ENCODE measurements at places on chromosomes 16 and 17.

GRCh38 chr17:49247944-49248343, 17.4 kb upstream of the PHOSPHO1 start:
- no peak for DNase-seq

- peak; percentile 13 for DNase-seq
Measured at GRCh38 chr16:67236563-67237395, 9.8 kb downstream of the TMEM208 start.

- DNase-seq = no peak
Measured at GRCh38 chr16:17327664-17328335, 143.0 kb downstream of the XYLT1 start.

DNA sequence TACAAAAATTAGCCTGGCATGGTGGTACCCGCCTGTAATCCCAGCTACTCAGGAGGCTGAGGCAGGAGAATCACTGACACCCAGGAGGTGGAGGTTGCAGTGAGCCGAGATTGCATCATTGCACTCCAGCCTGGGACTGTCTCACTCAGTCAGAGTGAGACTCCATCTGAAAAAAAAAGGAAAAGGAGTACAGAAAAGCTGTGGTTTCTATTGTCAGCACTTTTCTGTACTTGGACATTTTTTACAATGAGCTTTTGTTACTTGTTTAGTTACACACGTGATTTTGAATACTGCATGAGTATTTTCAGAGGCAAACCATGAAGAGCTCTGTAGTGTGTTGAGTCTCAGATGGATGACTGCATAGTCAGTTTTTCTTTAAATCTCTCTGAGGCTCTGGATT, 26.3 kb downstream of the ZC3H18 start:
- DNase-seq = no peak

GRCh38 chr16:10984509-10984908, 40.1 kb downstream of the CLEC16A start:
- no peak for DNase-seq

GRCh38 chr17:21372256-21372954, 3.8 kb upstream of the KCNJ12 start:
- no peak for DNase-seq

DNA sequence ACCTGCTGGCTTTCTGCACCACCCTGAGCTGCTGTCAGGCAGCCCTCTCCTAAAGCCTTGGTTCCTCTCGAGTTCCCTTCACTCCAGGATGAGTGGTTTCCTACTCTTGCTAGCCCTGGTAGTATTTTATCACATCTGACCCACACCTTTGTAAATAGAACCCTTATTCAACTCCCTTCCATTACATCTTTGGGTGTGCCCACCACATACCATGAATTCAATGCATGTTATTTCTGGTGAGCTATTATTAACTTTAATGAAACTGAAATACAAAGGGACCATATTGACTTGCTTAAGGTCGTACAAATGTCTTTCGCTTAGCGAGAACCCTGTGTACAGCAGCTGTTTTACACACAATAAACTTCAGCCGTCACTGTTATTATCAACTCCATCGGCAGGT, 521.3 kb downstream of the GRIN2A start:
- no peak for DNase-seq

GRCh38 chr16:23557779-23558702, 514 bp downstream of the UBFD1 start:
- no peak for DNase-seq

DNA sequence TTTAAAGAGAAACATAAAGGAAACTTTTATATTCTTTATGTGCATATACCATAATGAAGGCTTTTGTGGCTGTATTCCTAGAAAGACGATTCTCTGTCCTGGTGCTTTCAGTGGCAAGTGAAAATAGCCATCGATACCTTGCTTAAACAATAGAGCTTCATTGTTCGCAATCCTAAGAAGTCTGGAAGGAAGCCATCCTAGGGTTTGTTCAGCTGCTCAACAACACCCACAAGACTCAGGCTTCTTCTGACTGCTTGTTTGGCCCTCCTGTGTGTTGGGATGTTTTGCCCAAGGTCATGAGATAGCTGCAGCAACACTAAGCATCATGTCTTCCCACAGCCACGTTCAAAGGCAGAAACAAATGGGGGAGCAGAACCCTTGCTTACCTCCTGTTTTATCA, 36.1 kb upstream of the COX10 start:
- DNase-seq = no peak

- DNase-seq = no peak
Measured at GRCh38 chr16:54286090-54286365, 559 bp downstream of the IRX3 start.

DNA sequence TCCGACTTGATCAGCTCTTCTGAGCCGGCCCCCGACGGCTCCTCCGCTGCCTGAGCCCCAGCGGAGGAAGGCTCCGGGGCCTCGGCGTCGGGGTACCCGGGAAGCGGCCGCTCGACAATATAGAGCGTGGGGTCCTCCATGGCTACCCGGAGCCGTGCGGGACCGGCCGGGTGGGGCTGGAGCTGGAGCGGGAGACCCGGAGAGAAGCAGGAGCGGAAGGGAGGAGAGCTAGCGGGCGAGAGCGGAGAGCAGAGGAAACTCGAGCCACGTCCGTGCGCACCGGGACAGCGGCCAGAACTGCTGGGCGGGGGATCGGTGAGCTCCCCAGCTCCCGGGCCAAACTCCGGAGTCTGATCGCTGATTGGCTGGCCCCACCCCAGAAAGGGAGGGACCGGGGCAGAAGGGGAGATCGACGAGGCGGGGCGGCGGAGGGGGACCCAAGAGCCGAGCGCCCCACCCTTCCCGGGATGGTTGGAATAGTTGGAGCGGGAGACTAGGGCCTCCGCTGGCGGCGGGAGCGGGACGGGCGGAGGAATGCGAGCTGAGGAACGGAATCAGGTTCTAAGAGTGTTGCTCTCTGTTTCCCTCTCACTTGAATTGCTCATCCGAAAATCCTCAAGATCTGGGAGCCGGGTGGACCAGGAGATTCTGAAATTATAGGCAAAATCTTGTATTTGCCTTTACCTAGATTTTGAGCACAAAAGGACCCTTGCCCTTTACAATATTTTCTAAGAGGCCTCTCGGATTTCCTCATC, at the start of gene CAVIN1:
CAVIN1 (minus strand) TSS at position 299 of the 755 bp plus-strand sequence; CDS start at position 140, 159 bp downstream.
- no peak for DNase-seq

DNA sequence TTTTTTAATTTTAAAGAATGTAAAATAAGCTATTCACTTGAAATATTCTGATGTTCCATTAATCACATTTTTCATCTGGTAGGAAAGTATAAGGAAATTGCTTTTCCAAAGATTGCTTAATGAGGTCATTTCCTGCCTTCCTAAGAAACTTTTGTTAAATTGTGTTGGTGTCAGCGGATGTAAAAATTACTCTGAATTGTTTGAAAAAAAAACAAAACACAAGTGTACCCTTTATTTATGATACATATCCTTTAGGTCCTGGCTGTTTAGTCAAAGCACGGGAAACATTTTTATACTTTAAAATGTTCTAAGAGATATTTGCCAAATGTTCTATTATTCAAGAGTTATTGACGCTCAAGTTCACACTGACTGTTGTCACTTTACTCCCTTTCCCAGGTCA, 1357.4 kb upstream of the GOT2 start:
- no peak for DNase-seq

DNA sequence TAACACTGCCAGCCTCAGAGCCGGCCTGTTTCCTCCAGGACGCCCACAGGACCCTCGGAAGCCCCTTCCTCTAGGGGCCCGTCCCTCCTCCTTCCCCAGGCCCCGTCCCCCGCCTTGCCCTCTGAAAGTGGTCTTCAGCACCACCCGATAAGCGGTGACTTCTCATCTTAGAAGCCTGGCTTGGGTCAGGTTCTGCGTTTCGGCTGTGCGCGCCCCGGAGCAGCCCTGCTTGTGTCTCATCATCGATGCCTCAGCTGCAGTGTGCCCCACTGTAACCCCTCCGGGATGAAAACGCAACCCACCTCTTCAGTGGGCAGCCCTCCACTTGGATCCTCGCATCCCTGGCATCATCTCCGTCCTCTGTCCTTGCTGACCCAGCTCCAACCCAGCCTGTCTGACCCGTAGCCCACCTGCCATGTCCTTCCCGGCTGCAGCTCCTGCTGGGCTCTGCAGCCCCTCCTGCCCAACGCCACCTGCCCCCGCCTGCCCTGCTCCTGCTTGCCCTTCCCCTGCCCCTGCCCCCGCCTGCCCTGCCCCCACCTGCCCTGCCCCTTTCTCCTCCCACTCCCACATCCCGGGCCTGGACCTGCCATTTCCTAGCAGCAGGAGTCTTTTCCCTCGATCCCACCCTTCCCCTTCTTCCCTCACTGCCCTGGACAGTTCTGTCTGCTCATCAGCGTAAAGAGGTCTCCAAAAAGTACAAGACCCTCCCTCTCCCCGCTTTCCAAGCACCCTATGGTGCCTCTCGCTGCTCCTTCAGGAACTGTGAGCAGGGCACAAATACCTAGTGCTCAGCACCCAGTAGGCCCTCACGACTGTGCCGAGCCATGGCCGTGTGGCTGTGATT, 112.5 kb upstream of the CHMP6 start:
- DNase-seq = no peak

- no peak for DNase-seq
Measured at GRCh38 chr16:69143116-69143515, 10.7 kb downstream of the UTP4 start.

DNA sequence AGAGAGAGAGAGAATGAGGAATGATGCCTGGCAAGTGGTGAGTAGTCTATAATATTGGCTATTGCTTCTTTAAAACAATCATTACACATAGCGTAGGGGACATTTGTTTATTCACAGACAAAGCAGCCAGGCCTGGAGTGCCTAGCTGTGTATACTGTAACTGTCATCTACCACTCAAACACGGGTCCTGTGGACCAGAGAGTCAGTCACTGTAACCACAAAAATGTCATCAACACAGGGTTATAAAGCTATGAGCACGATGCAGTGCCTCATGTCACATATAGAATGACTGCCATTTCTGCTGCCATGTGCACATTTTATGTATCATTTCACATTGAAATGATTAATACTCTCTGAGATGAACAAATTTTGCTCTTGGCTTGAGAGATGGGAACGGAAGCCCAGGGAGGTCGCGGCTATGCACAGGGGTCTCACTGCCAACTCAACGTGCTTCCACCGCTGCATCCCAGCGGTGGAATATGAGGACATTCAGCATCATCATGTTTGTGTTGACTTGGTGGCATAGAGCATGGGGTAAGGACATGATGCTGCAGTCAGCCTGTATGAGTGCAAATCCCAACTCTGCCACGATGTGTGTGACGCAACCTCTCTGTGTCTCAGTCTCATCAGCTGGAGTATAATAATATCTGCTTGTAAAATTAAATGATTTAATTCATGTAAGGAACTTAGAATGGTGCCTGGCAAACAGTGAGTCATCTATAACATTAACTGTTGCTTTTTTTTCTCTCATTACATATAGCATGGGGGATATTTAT, 3.3 kb downstream of the MT1H start:
- DNase-seq = no peak

DNA sequence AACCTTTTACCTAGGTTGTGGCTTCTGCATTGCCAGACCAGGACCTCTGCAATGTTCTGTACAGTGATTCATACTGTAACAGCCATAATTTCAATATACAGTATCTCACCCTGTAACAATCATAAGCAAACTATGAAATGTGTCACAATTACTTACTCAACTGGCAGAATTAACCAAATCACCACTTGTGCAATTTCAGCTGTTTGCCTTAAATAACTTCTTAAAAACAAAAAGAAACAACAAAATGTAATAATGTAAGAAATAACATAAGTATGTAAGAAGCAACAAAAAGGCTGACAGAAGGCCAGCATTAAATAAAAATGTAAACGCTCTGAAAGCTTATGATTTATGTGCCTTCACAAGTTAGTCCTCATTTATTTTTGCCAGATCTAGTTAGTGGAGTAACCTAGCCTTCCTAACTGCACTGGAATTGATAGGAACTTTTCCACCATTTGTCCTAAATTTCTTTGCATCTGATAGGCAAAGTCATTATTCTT, 96.9 kb downstream of the SKAP1 start:
- DNase-seq = no peak

DNA sequence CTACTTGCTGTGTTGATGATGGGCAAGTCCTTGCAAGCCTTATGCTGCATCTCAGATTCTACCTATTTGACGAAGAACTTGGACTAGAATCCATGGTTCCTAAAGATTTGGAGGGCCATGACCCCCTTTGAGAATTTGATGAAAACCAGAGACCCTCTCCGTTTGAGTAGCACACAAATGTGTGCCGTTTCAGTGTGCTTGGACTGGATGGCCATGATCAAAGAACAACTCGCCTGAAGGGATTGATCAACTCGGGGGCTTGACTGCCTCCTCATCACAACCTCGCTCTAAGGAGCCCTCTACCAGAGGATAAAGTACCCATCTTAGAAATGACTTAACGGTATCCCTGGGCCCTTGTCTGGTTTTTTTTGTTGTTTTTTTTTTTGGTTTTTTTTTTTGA, 2.8 kb upstream of the ANKFY1 start:
- no peak for DNase-seq

GRCh38 chr16:78727536-78727935, 628.1 kb downstream of the WWOX start:
- DNase-seq = no peak

- DNase-seq = no peak
Measured at GRCh38 chr16:71542377-71542776, 16.2 kb downstream of the CHST4 start.

GRCh38 chr17:46088595-46088994, 89.5 kb downstream of the STH start:
- no peak for DNase-seq

- DNase-seq = no peak
Measured at GRCh38 chr17:65131946-65132345, 5.2 kb upstream of the RGS9 start.

- DNase-seq = no peak
Measured at GRCh38 chr16:76297941-76298340, 20.7 kb downstream of the CNTNAP4 start.

DNA sequence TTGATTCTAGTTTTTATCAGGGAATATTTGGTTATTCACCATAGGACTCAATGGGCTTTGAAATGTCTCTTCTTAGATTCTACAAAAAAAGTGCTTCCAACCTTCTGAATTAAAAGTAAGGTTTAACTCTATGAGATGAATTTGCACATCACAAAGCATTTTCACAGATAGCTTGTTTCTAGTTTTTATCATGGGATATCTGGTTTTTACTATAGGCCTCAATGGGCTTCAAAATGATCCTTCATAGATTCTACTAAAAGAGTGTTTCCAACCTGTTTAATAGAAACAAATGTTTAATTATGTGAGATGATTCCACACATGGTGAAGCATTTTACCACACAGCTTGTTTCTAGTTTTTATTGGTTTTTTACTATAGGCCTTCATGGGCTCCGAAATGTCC, 560.7 kb downstream of the KCNJ18 start:
- no peak for DNase-seq

- no peak for DNase-seq
Measured at GRCh38 chr16:73163238-73163815, 115.4 kb upstream of the ZFHX3 start.

DNA sequence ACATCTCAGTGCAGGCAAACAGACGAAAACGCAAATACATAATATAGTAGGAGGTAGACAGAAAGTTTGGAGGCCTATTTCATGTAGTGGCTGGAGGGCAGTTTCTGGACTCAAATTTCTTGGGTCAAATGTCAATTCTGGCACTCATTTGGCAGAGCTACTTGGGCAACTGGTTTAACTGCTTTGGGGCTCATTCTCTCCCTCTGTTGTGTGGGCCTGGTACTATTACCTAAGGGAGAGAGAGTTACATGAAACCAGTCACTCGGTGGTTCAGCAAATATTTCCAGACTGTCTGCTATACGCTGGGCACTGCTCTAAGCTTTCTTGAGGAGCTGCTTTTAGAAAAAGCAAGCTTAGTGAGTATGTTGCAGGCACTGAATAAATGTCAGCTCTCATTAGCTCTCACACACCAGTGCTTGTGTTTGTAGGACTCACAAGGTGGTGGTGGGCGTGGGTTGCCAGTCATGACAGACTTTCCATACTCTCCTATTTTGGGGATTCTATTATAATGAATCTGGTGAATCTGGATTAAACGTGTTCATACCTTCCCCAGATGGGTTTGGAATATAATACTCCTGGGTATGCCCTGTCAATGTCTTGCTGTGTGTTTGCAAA, 1.8 kb upstream of the SHISA9 start:
- DNase-seq = no peak

Data from NCI-H187 (cell line).